ENCODE measurements at places on chromosomes 2 and 18.

GRCh38 chr2:236507393-236508085, 62.1 kb upstream of the ACKR3 start:
- DNase-seq = no peak

DNA sequence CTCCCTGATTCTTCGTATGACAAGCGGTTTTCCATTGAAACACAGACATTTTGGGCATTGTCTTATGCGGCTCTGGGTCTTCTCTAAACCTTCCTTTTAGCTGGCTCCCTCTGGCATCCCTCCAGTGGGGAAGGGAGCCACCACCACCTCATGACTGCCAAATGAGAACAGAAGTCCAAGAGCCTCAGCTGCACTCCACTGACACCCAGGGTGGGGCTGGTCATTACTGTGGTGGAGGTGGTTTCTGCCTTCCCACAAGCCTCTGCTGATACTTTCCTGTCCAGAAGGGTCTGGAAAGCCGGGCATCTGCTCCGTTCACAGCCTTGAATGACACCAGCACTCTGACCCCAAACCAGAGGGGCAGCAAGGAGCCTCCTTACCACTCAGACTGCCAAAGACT, 213.5 kb downstream of the ZNF516 start:
- no peak for DNase-seq

DNA sequence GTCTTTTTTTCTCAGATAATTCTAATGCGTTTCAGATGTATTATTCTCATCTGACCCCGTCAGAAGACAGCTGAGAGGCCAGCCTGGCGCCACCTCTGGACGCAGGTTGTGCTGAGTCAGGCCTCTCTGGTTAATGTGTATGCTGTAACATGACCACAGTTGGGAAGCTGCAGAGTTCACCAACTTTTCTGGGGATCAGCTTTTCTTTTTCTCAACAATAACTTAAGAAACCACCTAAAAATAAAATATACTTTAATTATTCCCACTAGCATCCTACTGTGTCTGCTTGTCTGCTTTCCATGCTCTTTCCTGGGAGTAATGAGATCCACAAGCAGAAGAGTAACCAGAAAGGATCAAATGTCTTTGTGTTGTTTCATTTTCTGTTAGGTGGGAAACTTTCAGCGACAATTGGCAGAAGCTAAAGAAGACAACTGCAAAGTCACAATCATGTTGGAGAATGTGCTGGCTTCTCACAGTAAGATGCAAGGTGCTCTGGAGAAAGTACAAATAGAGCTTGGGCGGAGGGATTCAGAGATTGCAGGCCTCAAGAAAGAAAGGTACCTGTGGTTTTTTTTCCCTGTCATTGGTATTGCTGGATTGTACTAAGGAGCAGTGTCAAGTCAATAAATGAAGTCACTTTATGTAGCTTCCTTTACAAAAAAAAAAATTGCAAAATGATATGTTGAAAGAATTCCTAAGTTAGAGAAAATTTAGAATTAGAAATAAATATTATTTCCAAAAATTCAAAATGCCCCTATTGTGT, 79.8 kb downstream of the CCDC150 start:
- DNase-seq = no peak

GRCh38 chr2:183812091-183812490, 687.8 kb downstream of the NUP35 start:
- no peak for DNase-seq

DNA sequence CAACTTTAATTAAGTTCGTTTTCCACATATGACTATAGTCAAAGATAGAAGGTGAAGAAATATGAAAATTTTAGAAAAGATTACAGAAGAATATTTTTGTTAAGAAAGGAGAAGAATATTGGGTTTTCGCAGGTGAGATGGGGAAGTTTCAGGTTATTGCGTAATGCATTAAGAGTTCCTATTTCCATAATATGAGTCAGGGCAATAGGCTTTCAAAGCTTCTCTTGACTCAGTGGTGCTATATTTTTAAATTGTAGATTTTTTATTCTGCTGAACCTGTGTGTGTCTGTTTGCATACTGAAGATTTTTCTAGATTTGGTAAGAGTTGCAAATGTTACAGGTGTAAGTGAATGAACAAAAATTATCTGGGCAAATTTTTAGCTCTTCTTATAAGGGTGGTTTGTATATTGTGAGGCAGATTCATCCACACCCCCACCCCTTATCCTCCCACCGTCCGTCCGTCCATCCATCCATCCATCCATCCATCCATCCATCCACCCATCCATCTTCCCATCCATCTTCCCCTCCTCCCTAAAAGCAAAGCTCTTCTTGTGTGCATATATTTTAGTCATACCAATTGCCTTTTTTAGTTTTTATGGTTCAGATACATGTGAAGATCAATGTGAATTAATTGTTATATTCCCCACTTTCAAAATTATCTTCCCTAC, 69.6 kb downstream of the MYO1B start:
- DNase-seq = no peak

DNA sequence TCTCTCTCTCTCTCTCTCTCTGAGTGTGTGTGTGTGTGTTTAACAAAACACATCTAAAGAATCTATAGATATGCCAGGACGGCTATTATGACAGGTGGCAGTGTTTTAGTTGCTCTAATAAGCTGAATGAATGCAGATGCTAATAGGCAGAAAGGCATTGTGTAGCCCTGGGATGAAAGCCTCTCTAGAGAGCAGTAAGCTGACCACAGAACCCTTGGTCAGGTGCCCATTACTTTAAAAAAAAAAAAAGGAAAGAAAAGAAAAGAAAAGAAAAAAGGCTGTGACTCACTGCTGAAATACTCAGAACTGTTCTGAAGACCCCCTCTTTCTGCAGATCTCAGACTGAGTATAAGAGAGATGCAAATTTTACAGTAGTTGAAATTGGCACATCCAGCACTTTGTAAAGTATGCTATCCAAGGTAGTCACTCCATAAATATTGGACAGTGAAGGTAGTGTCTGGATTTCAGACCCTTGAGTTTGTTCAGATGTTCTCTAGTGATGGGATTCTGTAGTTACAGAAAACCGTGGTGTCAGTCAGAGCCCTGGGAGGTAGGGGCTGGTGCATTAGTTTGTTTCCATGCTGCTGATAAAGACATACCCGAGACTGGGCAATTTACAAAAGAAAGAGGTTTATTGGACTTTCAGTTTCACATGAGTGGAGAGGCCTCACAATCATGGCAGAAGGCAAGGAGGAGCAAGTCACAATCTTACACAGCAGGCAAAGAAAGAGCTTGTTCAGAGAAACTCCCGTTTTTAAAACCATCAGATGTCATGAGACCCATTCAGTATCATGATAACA, 30.9 kb downstream of the OSBPL6 start:
- DNase-seq = no peak

GRCh38 chr2:218479595-218479994, 60.7 kb downstream of the VIL1 start:
- no peak for DNase-seq

GRCh38 chr2:178536037-178536436, 55.8 kb downstream of the PLEKHA3 start:
- DNase-seq = no peak

GRCh38 chr2:48927355-48927754, 171.8 kb upstream of the LHCGR start:
- no peak for DNase-seq

- DNase-seq = no peak
Measured at GRCh38 chr18:12287684-12288402, 20.2 kb upstream of the TUBB6 start.

DNA sequence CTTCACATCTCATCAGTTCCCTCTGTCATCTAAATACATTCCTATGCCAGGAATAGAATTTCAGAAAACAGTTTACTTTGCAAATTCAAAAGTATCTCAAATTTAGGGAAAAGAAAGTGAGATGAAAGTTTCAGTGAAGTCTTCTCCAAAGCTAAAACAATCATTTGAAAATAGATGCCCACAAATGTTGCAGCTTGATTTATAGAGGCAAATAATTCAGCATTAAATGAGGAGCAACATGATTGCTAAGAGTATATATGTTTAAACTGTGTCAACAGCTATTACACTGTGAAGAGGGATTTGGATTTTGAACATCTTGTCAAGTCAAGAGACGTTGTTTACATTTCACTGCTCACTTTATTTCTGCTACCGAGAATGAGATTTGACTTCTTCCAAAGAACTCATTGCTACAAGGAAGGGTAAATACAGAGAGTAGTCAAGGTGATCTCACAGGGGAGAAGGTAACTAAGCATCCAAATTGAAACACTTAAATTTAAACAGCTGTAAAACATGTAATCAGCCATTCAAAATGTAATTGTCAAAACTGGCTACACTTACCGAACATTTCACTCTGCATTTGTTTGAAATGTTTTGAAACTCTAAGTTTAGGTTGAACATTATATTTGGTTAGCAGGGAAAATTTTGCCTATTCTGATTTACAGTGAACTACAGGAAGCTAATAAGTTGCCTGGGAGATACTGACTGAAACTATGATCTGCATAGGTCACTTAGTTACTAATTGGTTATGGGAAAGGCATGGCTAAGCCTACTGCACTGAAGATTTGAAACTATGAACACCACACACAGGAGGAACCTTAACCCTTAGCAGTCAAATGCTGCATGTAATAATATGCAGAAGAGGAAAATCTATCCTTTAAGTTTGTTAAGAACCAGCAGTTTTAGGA, 33.2 kb upstream of the GALNT3 start:
- DNase-seq = no peak

- no peak for DNase-seq
Measured at GRCh38 chr2:27109083-27109482, 9.8 kb downstream of the CGREF1 start.

DNA sequence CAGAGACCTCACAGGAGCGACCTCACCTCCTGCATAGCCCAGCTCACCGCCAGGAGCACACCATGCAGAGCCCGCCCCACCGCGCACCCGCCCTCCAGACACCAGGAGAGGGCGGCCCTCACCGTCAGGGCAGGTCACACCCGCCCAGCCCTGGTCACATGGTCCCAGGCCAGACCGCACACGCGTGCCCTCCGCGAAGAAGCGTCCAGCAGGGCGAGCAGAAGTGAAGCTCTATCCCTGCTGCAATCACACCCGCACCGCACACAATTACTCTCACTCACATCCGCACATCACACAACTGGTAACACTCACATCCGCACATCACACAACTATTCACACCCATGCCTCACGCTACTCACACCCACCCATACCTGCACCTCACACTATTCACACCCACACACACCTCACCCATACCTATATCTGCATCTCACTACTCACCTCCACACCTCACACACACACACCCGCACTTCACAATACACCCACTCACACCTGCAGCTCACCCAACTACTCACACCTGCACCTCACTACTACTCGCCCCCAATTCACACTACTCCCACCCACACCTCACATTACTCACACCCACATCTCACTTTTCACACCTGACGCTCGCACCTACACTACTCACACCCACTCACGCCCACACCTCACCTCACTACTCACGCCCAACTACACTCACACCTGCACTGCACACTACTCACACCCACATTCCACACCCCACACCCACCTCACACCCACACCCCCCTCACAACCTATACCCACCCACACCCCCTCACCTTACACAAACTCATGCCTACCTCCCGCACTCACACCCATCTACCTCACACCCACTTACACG, 242.0 kb downstream of the HDAC4 start:
- no peak for DNase-seq

DNA sequence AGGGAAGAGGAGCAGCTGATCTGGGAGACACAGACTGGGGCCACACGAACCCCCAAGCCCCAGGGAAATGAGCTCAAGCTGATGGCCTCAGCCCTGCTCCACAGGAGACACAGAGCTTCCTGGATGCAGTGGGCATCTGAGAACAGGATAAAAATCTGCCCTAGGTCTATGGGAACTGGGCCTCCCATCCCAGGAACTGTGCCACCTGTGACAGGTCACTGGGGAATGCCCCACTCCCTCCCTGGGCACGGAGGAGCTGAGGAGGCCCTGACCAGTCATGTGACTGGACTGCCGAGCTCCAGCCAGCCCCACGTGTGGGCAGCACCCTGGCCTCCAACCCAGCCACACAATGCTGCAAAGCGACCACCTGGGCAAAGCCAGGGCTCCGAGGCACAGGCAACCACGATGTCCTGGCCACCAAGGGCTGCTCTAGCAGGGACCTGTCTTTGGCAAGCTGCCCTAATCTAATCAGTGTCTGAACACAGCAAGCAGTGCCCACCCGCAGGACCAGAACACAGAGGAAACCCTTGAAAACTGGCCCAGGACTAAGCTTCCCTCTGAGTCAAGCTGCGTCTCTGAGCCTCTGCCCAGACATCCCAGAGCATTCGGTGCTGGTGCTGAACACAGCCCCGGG, 57.8 kb upstream of the ID2 start:
- no peak for DNase-seq

DNA sequence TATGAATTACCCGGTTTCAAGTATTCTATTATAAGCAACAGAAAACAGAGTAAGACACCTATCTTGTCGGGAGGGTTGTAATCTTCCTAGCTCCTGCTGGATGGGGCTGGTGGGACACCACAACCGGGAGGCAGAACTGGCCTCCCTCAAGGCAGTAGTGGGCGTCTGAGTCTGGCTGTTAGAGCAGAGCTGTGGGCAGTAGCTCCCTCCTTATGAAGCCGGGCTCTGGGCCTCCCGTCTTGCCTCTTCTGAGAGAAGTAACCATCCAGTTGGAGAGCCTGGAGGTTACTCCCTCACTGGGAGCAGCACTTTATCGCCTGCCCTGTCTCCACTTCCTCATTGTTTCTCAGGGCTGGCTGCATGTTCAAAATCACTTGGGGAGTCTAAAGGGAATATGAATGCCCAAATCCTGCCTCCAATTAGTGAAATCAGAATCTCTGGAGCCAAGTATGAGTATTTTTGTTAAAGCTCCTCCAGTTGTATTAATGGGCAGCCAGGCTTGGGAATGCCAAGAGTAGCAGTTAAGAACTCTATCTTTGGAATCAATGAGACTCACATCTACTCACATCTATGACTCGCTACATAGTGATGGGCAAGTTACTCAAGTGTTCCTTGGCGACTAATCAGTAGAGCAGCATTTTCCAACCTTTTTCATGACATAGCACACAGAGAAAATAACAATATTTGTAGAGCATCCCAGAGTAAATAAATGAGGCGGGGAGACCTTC, 27.3 kb upstream of the NRP2 start:
- no peak for DNase-seq

GRCh38 chr18:77035380-77036187, 97.0 kb downstream of the MBP start:
- DNase-seq = no peak

- no peak for DNase-seq
Measured at GRCh38 chr2:100281521-100282438, 40.5 kb downstream of the LONRF2 start.

GRCh38 chr2:101766871-101767739, 69.6 kb downstream of the MAP4K4 start:
- DNase-seq = no peak

- no peak for DNase-seq
Measured at GRCh38 chr18:23716516-23716915, 27.3 kb downstream of the LAMA3 start.

GRCh38 chr2:176392744-176393414, 123.6 kb downstream of the MTX2 start:
- DNase-seq = no peak
